ENCODE measurements at places on chromosomes 7 and 10.

GRCh38 chr10:86331861-86332260 lies 34.7 kb downstream of the GRID1 start:
- no peak for DNase-seq

GRCh38 chr7:3861941-3862340 lies 560.9 kb downstream of the SDK1 start:
- DNase-seq = no peak

GRCh38 chr7:44769776-44770294 lies 21.2 kb downstream of the ZMIZ2 start:
- DNase-seq = no peak

DNA sequence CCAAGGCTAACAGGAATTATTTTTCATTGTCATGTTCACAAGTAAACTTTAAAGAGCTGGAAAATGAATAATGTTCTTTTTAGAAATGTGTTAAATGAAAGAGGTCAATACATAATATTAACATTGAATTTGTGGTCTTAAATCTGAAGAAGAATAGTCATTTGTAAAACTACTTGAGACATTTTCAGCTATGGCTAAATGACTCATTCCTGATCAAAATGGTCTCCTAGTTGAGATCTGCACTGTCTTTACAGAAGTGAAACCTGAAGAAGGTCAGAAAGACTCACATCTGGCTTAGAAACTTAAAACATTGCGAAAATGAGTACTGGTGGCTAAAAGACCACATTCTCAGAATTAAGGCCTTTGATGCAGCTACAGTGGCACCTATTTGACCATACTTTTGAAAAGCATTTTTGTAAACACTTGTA lies 5.9 kb downstream of the PIK3CG start:
- DNase-seq = no peak

- DNase-seq = no peak
These were observed 154.6 kb upstream of the EEPD1 start for GRCh38 chr7:35998481-35998880.

GRCh38 chr7:3949242-3949640 lies 648.2 kb downstream of the SDK1 start:
- no peak for DNase-seq

DNA sequence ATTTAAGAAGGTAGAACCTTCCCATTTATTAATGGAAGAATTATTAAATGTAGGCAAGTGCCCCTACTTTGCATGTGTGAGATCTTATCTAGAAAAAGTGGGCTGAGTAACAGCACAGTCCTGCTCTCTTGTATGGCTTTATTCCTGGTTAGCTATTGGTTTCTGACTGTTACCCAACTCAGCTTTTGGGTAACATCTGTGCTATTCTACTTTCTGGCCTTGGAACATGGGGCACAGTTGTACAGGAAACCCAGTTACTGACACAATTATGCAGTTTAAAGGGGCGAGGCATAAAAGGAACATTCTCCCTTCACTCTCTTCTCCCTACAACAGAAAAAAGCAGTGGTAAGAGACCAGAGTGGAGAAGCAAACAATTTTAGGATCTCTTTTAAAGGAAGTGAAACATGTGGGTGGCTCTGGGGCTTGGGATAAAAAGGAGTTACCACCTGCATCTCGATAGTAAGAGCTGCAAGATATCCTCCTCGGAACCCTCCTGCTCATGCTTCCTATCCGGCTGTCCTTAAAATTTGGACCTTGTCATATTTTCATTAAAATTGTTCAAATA lies 16.0 kb downstream of the NUDT5 start:
- DNase-seq = no peak

GRCh38 chr10:117075064-117075463 lies 63.0 kb downstream of the VAX1 start:
- DNase-seq = no peak

DNA sequence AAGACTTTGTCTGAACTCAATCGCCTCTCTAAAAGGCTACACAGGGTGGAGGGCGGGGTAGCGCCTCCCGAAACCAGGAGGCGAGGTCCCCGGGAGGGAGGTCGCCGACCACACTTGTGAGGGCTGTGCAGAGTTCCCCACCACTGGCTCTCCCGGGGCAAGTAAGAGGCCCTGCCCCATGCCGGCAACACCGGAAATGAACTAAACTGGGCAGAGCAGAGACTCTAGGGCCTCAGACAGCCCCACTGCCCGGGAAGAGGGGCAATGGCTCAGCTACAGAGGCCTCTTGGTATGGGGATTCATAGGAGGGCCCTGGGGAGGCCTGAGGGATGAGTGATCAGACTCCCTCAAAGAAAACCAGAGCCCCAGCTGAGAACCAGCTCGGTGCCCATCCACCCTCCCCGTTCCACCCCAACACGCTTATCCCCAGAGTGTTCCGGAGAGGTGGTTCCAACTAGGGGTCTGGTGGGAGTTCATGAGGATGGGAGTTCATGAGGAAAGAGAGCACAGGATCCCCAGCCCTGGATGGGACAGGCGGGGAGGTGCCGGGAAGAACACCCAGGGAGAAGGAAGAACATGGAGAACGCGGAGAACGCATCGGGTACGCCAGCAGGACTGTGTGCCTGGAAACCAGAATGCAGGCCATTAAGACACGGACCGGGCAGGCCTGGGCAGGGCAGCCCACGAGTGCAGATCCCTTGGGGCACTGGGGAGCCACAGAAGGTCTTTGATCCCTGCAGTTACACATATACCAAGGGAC lies 89.4 kb upstream of the MYL10 start:
- DNase-seq = no peak

GRCh38 chr7:11620406-11621253 lies 211.4 kb downstream of the THSD7A start:
- DNase-seq = no peak

- no peak for DNase-seq
These were observed 9.8 kb downstream of the TMEM60 start for GRCh38 chr7:77788327-77788902.

DNA sequence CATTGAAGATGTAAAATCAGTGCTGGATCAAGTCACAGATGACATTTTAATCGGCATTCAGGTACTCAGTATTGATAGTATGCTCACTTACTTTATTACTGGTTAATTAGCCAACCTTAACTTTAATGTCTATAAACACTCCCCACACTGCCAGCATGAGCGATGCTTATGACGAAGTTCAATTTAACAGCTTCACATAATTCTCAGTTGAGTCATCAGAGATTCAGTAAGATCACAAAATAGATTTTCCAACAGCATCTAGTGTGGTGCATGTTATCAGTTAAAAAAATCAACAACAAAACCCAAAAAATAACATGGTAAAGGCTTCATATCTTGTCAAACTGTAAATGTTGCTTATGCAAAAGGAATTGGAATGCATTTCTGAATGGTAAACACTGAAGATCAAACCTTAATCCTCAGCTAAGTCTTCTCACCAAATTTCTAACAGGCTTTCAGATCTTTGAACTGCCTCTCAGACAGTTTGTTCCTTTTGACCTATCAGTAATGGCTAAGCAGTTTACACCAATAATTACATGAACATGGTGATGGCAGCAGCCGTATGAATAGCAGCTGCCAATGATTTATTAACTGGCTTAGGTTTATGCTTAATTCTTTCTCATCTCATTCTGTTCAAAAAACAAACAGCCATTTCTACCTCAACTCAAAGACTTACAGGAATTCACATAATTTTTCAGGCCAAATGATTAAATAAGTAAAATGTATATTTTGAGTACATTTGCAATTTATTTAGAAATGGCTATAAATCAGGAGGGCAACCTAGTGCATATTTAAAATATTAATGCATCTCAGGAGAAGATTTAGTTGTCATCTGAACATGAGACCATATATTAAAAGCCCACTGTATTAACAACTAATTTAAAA lies 98.5 kb downstream of the CABCOCO1 start:
- no peak for DNase-seq

GRCh38 chr10:88190123-88190522 lies 326.7 kb downstream of the PTEN start:
- DNase-seq = no peak

GRCh38 chr7:151992375-151992774 lies 33.1 kb upstream of the GALNT11 start:
- DNase-seq = no peak

DNA sequence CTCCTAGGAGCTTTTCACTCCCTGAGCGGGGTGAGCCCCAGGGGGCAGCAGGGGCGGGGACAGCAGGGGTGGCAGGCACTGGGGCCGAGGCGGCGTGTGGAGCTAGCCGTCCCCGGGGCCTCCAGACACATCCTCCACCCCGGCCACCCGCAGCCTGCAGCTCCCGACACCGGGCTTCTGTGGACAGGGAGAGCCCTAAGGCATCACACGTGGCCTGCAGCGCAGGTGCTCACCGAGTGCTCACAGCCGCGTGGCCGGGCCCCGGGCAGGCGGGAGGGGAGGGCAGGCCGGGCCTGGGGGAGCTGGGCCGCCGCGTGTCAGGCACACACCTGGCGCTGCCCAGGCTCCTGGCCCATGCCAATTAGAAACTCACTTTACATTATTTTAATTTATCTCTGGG lies 51.4 kb downstream of the MICALL2 start:
- DNase-seq = no peak

GRCh38 chr10:69093933-69094332 lies 6.0 kb downstream of the SRGN start:
- no peak for DNase-seq

DNA sequence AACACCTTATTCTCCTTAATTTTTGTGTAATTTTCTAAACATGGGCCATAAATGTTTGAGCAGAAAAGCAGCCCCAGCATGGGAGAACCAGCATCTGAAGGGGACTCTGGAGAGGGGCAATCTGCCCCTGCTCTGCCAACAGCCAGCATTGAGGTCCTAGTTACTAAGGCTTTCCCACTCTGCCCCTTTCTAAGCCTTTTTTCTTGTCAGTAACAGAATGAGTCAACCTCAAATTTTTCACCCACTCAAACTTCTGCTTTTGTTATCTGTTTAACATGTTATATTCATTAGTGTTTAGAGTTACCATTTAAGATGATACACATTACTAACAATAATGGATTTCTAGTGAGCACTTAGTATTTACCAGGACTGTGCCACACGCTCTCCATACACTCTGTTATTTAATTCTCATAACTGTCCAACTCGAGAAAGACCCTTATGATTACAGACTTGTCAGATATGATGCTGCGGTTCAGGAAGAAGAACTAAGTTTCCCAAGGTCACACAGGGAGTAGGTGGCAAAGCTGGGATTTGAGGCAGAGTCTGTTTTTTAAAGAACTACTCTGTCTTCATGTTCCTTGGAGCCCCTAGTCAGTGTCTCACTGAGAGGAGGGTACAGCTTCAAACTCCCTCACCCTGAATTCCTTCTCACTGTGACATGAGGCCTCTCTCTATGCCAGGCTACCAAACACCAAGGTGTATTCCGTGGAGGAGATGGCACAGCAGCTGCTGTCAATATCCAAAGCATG lies 19.9 kb upstream of the GPAM start:
- no peak for DNase-seq

GRCh38 chr7:105786520-105787470 lies 89.6 kb downstream of the ATXN7L1 start:
- no peak for DNase-seq

- DNase-seq = no peak
These were observed 30.5 kb downstream of the CTNNA3 start for GRCh38 chr10:67665491-67665890.

DNA sequence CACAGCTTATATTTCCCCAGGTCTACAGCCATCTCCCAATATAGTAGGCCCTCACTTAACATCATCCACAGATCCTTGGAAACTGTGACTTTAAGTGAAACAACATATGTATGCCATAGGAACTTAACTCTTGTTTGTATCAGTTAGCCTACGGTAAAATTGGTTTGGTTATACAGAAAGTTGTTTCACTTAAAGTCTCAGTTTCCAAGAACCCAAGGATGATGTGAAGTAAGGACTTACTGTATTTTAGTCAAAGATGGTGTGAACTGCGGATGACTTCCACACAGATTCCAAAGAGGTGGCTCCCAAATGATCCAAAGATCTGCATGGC lies 56.4 kb upstream of the MRLN start:
- DNase-seq = no peak

DNA sequence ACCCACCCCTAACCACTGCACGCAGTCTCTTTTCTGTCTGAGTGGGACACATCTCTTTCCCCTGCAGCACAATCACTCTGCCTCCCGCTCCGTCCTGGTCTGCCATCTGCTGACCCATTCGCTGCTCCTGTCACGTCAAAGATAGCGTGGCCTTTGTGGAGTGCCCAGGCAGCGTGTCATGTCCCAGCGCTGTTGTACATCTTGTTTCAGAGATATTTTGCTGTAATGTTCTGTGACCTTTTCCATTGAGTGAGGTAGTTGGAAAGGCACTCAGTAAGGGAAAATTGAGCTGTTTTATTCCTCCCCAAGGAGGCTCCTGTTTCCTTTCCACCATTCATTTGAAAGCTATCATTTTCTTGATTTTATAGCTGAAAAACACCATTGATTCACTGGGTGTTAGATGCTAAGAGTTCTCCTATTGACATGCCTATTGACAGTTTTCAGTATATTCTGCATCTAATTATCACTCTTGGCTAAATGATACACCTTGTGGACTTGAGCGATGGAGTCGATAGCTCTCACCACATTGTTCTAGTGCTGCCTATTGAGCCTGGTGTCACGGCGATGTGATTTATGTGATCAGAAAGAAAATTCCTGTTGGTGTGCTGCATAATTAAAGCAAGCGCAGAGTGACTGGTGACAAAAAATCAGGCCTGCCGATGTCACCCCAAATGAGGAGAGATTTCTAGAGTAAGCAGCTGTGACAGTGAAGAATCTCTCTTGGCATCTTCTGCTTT lies 372.6 kb downstream of the LRMDA start:
- no peak for DNase-seq

DNA sequence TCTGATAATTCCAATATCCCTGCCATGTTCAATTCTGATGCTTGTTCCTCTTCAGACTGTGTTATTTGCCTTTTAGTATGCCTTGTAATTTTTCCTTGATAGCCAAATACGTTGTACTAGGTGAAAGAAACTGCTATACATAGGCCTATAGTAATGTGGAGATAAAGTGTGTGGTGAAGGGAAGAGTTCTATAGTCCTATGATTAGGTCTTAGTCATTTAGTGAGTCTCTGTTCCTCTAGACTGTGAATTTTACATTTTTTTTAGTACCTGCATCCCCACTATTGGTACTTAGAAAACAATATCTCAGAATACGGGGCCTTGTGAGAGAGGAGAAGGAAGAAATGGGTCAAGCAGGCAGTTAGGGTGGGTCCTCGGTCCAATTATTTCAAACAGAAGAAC lies 59.6 kb upstream of the SEMA3E start:
- no peak for DNase-seq

DNA sequence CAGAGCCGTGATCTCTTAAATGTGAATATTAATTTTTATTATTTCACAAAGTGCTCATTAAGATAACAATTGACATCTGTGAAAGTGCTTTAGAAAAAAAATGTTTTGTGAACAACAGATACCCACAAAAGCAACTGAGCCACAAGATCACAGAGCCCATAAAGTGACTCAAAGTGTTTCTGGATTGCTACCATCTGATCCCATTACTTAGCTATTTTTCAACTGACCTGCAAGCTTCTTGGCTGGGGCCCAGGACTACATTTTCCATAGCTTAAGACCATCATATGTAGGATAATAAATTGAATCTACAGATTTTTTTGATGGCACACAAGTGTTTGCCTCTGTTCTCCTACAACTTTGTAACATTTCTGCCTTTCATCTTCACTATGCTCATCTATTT lies 674.4 kb downstream of the PHTF2 start:
- DNase-seq = no peak

DNA sequence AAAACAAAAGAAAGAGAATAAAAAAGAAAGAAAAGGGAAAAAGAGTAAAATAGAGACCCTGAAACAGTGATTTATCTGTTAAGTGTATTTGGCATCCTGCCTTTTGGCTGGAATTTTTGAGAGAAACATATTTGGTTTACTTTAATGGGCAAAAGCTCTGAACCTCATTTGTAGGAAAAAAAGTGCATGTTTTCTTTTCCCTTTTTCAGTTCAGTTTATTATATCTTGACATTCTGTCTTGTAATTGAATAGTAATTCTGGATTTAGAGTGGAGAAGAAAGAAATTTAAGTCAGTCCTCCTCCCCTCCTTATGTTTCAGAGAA lies 69.5 kb downstream of the ARID5B start:
- no peak for DNase-seq
